SHP77 (cell line): ENCODE measurements at places on chromosomes 1 and 21.

DNA sequence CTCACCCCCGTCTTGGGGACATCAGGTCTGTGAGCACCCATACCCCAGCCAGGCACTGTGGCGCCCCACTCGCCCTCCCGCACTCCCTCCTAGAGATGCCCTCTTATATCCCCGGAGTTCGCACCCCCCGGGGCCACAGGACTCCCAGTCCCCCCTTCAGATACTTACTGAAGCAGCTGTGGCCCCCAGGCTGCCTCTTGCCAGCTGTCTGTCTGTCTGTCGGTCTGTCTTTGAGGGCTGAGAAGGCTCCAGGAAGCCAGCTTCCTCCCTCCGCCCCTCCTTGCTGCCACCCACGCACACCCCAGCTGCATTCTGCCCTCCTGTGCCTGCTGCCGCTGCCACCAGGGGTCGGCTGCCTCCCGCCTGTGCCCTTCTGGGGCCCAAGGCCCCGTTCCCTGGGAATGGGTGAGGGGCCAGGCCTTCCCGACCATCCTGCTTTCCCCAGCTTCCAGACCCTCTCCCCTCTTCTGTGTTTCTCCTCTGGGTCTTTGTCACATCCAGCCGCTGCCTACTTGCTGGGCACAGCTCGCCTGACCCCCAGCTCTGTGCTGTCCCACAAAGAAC, at the start of gene PTPN7:
TSS of gene PTPN7 (minus strand) at position 226 of the 564 bp plus-strand sequence. CDS start 1,200 bp downstream, outside the sequence.
- no peak for DNase-seq

DNA sequence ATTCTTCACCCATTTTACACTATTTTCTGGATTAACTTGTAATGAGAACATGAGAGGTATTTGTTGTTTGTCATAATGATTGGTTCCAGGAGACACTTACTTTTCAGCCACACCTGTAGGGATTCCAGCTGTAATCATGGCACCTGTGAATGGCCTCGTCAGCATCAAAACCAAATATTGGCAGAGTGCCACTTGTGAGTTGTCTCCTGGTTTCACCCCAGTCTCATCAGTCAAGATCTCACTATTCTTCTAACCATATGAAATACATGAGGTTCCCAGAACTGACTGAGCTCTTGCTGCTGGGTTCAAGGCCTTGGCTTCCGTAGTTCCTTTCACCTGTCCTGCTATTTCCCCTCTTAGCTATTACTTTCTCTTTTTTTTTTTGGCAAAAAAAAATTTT, 246.6 kb upstream of the ADGRL2 start:
- peak; percentile 60 for DNase-seq

- DNase-seq = no peak
Observed at GRCh38 chr1:114695430-114696058, at the start of gene AMPD1. Gene AMPD1 (minus strand): TSS chr1:114695546. CDS start chr1:114695471, 75 bp downstream.

DNA sequence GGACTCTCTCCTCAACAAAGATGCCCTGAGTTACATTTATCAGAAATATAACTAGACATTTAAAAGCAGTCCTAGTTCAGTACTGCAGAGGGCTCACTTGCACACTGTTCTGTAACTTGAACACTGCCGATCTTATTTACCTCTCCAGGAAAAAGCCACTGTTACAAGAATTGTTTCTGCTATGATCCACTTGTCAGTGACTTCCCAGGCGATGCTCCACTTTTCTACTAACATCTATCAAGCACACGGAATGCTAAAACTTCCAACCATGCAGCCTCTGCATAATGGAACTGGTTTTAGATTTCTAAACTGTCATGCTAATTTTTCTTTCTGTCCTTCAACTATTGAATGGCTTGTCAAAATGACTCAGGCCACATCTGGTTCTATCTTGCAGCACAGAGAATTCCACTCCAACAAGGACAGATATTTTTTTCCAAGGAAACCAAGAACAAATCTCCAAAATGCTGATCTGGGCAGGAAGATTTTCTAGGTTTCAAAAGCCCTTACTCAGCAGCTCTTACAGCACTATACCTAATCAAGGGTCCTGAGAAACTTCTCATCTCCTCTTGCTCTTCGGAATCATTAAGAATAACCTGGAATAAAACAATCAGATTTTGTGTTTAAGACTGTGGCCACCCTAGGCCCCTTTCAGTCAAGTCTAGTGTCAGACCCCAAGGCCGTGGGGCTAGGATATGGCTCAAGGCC, 9.9 kb downstream of the SEC16B start:
- DNase-seq = no peak

GRCh38 chr21:45454060-45454925, 49.3 kb downstream of the COL18A1 start:
- DNase-seq = no peak
